ENCODE measurements at places on chromosomes 3 and 15. TPM values are rescaled to one million over a fixed set of nuclear protein-coding genes. Genes with fewer than 3 reads are reported as not detected.

The IL17RD gene
- total RNA-seq, result 0.05 TPM

DNA sequence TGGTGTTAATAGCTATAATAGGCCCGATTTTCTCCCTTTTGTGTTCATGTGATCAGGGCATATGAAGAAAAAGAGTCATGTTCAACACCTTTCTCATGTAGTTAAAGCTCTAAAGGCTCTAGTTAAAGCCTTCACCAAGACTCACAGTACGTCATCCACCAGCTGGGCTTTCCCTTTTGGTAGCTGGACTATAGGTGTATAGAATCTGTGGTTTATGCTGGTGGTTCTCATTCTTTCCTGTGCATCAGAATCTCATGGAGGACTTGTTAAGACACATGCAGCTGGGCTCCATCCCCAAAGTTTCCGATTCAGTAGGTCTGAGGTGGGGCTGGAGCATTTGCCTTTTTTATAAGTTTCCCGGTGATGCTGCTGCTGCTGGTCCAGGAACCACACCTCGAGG lies 31.0 kb downstream of the CFAP91 start:
- no peak for DNase-seq
- H3K4me3 ChIP-seq, result no peak overlapping the region
- peaks cover 4% of the 10 kb centered on the region for H3K4me1 ChIP-seq
- H3K27ac ChIP-seq, result no peak overlapping the region
- no peaks in the 10 kb centered on the region for H3K36me3 ChIP-seq

GRCh38 chr3:64650096-64650622 lies 37.6 kb downstream of the ADAMTS9 start:
- no peak overlapping the region for H3K27ac ChIP-seq
- H3K4me1 ChIP-seq, result no peaks in the 10 kb centered on the region
- no peaks in the 10 kb centered on the region for H3K27me3 ChIP-seq
- H3K4me3 ChIP-seq, result no peak overlapping the region
- no peaks in the 10 kb centered on the region for H3K36me3 ChIP-seq
- DNase-seq, result no peak

DNA sequence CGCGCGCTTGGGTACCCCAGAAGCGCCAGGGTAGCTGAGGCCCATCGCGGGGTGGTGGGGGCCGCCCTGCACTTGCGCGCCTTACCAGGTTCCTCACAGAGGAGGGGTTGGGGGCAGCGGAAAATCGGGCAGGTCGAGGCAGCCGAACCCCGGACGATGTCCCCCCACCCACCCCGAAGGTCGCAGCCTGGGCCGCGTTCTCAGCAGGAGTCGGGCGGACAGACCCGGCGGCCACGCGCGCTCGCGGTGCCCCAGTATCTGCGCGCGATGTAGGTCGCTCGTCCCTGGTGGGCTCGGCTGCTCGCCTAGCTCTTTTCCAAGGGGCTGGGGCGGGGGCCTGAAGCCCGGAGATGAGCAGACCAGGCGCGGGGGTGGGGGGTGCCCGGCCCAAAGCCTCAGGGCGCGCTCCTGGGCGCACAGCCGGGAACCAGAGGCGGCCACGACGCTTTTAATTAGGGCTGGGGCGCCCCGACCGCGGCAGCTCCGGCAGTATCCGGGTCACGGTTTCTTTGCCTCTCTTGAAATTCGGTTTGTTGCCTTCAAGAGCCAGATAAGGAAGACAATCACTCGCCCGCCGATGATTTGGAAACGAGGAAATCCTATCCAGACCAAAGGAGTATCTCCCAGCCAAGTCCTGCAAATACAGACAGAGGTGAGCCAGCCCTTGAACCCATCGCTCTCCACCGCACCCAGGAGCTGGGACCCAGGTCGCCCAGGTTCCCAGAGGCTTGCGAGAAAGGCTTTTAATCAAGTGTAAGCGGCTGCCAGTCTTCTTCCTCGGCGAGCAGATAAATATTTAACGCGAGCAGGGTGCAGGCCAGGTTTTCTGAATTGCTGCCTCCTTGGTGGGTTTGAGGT lies 4.6 kb downstream of the SKOR1 start:
- DNase-seq, result no peak
- H3K4me1 ChIP-seq, result peaks cover 43% of the 10 kb centered on the region
- H3K27me3 ChIP-seq, result peaks cover 64% of the 10 kb centered on the region
- peak overlapping the region; percentile 17 for H3K4me3 ChIP-seq

DNA sequence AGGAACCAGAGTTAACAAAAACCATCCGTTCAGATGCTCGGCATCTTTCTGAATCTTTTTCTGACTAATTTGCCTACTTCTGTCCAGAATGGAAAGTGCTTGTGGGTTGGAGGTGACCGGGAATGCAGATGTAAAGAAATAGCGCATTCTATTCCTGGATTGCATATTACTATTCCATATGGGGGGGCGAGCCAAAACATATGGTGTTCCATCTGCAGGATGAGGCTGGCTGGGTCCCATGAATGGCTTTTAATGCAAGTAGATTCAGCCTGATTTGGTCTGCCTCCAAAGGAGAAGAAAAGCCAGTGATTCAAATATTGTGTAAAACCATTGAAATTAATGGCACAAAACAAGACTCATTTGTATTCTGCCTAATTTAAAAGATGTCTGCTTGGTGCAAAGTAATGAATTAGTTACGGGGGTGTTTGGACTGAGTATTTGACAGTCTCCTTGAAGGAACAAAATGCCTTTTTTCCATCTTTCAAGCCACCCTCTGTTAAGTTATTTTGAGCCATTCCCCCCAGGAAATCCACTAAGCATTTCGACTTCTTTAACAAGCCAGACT lies 99.0 kb downstream of the ST8SIA2 start:
- H3K4me3 ChIP-seq, result no peak overlapping the region
- no peaks in the 10 kb centered on the region for H3K4me1 ChIP-seq
- no peak for DNase-seq
- no peak overlapping the region for H3K27ac ChIP-seq
- H3K27me3 ChIP-seq, result peaks cover 8% of the 10 kb centered on the region
- no peaks in the 10 kb centered on the region for H3K36me3 ChIP-seq

- no peak overlapping the region for H3K4me3 ChIP-seq
- H3K27me3 ChIP-seq, result peaks cover 3% of the 10 kb centered on the region
- H3K4me1 ChIP-seq, result no peaks in the 10 kb centered on the region
- H3K27ac ChIP-seq, result no peak overlapping the region
Measured at GRCh38 chr3:100419406-100419805, 18.1 kb downstream of the LNP1 start.

The CYP1A1 gene
- total RNA-seq, result 2.2 TPM

DNA sequence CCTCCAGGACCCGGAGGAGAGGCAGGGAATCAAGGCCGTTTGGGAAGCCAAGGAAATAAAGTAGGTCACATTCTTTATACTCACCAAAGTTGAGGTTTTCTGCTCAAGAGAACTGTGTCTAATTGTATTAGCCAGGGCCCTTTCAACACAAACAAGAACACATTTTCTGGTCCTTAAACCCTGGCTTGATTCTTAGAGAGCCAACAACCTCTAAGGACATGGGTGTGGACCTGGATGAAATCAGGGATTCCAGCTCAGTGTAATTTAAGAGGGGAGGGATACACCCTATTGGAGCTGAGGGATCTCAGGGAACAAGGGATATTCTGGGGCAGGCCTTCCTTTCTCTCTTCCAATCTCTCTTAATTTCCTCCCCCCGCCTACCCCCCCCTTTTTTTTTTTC lies 104.8 kb downstream of the COL6A6 start:
- H3K27me3 ChIP-seq, result peaks cover 16% of the 10 kb centered on the region
- no peak overlapping the region for H3K27ac ChIP-seq
- H3K36me3 ChIP-seq, result no peaks in the 10 kb centered on the region

The MYRIP gene
- total RNA-seq, result not detected

The ZBED2 gene
- 313 TPM for total RNA-seq

GRCh38 chr3:47421741-47422649 lies 41.2 kb downstream of the PTPN23 start:
- H3K36me3 ChIP-seq, result peaks cover 8% of the 10 kb centered on the region
- peak overlapping the region; percentile 99 for H3K27ac ChIP-seq
- no peak overlapping the region for H3K4me3 ChIP-seq
- peaks cover 10% of the 10 kb centered on the region for H3K4me1 ChIP-seq

The RASSF1 gene
- 30.8 TPM for total RNA-seq

GRCh38 chr3:23807424-23808015 lies 1.8 kb downstream of the UBE2E1 start:
- DNase-seq, result no peak
- peaks cover 8% of the 10 kb centered on the region for H3K27me3 ChIP-seq
- H3K27ac ChIP-seq, result peak overlapping the region; percentile 91
- H3K4me3 ChIP-seq, result peak overlapping the region; percentile 91
- H3K36me3 ChIP-seq, result peaks cover 29% of the 10 kb centered on the region
- peaks cover 51% of the 10 kb centered on the region for H3K4me1 ChIP-seq

- no peaks in the 10 kb centered on the region for H3K36me3 ChIP-seq
- no peak overlapping the region for H3K27ac ChIP-seq
- H3K4me3 ChIP-seq, result no peak overlapping the region
- peak; percentile 77 for DNase-seq
- no peaks in the 10 kb centered on the region for H3K27me3 ChIP-seq
Measured at GRCh38 chr3:27357665-27358258, 11.4 kb downstream of the NEK10 start.

The ABHD17C gene
- 5.8 TPM for total RNA-seq

The ZMYND10 gene
- 1.0 TPM for total RNA-seq

GRCh38 chr3:187150599-187150998 lies 11.3 kb upstream of the RPL39L start:
- no peaks in the 10 kb centered on the region for H3K36me3 ChIP-seq
- H3K4me1 ChIP-seq, result peaks cover 5% of the 10 kb centered on the region
- H3K27ac ChIP-seq, result no peak overlapping the region
- peaks cover 2% of the 10 kb centered on the region for H3K27me3 ChIP-seq
- peak; percentile 82 for DNase-seq
- no peak overlapping the region for H3K4me3 ChIP-seq

DNA sequence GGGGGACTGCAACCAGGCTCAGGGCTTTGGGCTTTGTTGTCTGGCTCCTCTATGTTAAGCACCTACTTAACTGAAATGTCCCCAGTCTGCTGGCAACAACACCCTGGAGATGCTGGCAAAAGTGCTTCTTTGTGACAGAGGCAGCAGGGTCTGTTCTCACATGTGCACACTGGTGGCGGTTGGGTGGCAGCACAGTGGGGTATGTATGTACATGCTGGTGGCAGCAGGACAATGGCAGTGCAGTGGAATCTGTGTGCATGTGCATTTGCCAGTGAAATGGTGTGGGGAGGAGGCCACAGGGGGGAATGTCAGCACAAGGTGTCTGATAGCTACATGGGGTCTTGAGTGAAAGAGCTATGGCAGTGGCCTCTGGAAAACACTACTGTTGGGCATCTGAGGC lies 830.3 kb downstream of the DIPK2A start:
- H3K27ac ChIP-seq, result no peak overlapping the region
- no peaks in the 10 kb centered on the region for H3K4me1 ChIP-seq
- H3K27me3 ChIP-seq, result no peaks in the 10 kb centered on the region
- DNase-seq, result no peak

- no peak for DNase-seq
- H3K27me3 ChIP-seq, result no peaks in the 10 kb centered on the region
- H3K4me1 ChIP-seq, result peaks cover 43% of the 10 kb centered on the region
- H3K36me3 ChIP-seq, result peaks cover 32% of the 10 kb centered on the region
- peak overlapping the region; percentile 98 for H3K27ac ChIP-seq
- peak overlapping the region; percentile 98 for H3K4me3 ChIP-seq
Measured at GRCh38 chr3:28349469-28350000, 911 bp upstream of the AZI2 start.

GRCh38 chr15:38065721-38066345 lies 131.4 kb downstream of the TMCO5A start:
- H3K27me3 ChIP-seq, result peaks cover 36% of the 10 kb centered on the region
- H3K36me3 ChIP-seq, result no peaks in the 10 kb centered on the region
- H3K27ac ChIP-seq, result no peak overlapping the region
- H3K4me3 ChIP-seq, result no peak overlapping the region

The LXN gene
- total RNA-seq, result 13.9 TPM

DNA sequence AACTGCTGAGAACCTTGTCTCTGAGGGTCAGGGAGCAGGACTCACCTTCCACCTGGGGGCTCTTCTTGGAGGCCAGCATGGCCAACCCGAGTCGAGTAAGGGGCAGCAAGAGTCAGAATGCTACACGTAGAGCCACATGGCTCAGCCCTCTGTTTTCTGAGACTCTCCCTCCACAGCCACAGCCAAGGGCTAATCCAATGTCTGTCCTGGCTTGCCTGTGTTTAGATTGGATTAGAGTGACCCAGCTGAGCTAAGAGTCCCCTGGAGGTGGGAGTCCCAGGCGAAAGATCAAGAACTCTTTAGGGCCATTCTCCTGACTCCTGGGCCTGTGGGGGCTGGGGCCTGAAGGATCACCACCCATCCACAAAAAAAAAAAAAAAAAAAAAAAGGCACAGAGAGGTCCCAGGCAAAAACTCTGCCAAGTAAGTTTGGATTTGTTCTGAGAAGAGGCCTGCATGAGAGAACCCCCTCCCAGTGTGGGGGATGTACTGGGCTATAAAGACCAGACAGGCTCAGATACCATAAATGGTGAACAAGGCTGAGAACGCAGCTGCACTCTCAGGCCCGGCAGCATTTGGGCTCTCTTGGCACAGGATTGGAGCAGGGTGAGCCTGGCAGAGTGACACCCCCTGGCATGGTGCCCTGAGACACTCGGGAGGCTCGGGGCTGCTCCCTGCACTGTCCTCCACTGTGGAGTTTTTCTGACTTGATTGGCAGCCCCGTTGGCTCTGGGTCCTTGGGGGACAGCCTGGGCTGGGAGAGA lies 88.0 kb upstream of the OSBPL11 start:
- no peaks in the 10 kb centered on the region for H3K36me3 ChIP-seq
- DNase-seq, result no peak
- no peaks in the 10 kb centered on the region for H3K4me1 ChIP-seq
- peaks cover 6% of the 10 kb centered on the region for H3K27me3 ChIP-seq

DNA sequence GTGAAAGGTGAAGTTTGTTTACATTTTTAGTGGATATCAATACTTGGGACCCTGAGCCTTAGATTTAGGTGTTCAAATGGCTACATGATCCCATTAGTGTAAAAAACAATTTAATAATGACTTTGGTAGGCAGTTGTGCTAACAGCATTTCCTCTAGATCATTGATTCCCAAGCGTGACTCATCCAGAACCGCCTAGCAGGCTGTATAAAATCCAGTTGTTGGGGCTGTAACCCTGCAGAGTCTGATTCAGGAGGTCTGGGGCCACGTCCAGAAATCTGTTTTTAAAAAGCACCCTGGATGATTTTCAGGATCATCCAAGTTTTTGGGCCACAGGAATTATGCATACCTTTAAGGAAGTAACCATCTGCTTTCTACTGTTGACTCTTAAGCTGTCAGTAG lies 156.4 kb downstream of the TP63 start:
- DNase-seq, result no peak
- no peaks in the 10 kb centered on the region for H3K36me3 ChIP-seq
- H3K27me3 ChIP-seq, result no peaks in the 10 kb centered on the region
- H3K4me1 ChIP-seq, result peaks cover 9% of the 10 kb centered on the region

- H3K27ac ChIP-seq, result no peak overlapping the region
- no peaks in the 10 kb centered on the region for H3K27me3 ChIP-seq
- H3K4me1 ChIP-seq, result no peaks in the 10 kb centered on the region
- H3K36me3 ChIP-seq, result no peaks in the 10 kb centered on the region
- no peak for DNase-seq
Measured at GRCh38 chr3:54837964-54838363, 89.9 kb downstream of the LRTM1 start.

Data from activated CD4-positive, alpha-beta T cell treated with anti-CD3 and anti-CD28 coated beads for 36 hours (primary cell).